ENCODE measurements at places on chromosomes 11 and 22.

DNA sequence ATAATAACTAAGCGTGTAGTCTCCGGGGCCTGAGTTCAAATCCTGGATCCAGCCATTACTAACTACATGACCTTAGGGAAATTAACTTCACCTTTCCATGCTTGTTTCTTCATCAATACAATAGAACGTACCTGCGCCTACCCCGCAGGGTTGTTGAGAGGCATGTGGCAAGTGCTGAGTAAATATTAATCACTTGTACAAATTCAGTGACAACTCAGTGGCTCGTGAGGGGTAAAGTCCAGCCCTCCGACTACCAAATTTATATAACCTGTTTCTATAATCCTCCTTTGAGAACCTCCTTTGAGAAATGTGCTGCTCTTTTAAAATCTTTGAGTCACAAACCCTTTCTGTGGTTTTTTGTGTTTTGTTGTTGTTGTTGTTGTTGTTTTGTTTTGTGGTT, 49.8 kb downstream of the FEZ1 start:
- no peak for DNase-seq

GRCh38 chr11:11408436-11409221, 55.6 kb upstream of the CSNK2A3 start:
- DNase-seq, result no peak

DNA sequence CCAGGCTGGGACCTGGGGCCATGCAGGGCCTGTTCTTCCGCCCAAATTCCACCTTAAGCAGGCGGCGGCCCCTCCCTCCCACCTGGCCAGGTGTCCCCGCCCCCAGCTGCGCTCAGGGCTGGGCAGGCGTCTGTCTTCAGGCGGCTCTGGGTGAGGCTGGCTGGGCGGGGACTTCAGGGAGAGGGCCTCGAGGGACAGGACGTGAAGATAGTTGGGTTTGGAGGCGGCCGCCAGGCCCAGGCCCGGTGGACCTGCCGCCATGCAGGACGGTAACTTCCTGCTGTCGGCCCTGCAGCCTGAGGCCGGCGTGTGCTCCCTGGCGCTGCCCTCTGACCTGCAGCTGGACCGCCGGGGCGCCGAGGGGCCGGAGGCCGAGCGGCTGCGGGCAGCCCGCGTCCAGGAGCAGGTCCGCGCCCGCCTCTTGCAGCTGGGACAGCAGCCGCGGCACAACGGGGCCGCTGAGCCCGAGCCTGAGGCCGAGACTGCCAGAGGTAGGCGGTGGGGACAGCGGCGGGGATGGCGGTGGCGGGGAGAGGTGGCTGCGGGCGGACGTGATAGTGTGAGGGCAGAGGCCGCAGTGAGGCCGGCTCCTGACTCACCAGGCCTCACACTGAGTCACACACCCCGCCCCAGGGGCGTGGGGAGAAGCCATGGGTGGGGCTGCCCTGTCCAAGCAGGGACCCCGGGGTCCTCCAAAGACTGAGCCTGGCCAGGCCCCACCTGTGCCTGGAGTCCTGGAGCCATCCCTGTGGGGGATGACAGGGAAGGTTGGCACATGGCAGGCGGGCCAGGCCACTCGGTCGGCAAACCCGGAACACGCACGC, at the start of gene PKP3:
Gene PKP3 (plus strand): TSS at position 176 of the 824 bp plus-strand sequence. CDS start 84 bp downstream, at position 260.
- no peak for DNase-seq

GRCh38 chr11:29317694-29318093, 699.1 kb downstream of the KCNA4 start:
- DNase-seq, result no peak

DNA sequence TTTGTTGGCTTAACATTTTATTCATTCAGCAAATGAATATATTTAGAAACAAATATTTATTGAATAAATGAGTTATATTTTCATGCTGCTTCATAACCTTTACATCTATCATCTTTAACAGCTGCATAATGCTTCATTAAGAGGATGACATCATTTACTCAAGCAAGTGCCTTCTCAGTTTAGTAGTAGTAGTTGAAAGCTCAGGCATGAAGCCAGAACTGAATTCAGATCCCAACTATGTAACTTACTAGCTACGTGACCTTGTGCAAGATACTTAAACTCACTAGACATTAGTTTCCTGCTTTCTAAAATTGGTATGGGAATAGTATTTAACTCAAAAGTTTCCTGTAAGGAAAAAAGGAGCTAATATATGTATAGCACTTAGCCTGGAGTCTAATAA, 90.3 kb downstream of the TMPRSS5 start:
- DNase-seq, result no peak

DNA sequence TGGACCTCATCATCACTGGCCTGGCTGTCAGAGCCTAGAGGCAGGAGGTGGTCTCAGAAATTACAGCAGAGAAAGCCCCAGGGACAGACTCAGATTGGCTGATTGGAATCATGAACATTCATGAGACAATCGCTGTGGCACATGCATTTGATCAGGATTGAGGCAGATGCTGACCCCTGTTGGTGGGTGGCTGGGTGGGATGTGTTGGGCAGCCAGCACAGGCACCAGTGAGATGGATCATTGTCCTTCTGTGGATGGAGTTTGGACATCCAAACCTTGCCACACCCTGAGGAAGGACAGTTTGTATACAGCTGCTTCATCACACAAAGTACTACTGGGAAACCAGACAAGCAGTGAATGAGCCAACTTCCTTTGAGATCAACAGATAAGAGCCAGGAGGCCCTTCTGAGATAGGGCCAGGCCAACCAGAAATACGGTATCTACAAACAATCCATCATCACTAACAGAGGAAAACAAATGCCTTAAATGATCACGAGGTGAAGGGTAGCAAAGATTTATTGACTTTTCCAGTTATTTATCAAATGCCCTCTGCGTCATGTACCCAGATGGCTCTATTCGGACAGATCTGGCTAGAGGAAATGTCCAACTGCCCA, 17.3 kb downstream of the COMMD9 start:
- no peak for DNase-seq

- DNase-seq, result no peak
Measured at GRCh38 chr11:6200975-6201374, 2.0 kb downstream of the OR52W1 start.

GRCh38 chr22:38163844-38164550, 17.6 kb downstream of the PLA2G6 start:
- no peak for DNase-seq

DNA sequence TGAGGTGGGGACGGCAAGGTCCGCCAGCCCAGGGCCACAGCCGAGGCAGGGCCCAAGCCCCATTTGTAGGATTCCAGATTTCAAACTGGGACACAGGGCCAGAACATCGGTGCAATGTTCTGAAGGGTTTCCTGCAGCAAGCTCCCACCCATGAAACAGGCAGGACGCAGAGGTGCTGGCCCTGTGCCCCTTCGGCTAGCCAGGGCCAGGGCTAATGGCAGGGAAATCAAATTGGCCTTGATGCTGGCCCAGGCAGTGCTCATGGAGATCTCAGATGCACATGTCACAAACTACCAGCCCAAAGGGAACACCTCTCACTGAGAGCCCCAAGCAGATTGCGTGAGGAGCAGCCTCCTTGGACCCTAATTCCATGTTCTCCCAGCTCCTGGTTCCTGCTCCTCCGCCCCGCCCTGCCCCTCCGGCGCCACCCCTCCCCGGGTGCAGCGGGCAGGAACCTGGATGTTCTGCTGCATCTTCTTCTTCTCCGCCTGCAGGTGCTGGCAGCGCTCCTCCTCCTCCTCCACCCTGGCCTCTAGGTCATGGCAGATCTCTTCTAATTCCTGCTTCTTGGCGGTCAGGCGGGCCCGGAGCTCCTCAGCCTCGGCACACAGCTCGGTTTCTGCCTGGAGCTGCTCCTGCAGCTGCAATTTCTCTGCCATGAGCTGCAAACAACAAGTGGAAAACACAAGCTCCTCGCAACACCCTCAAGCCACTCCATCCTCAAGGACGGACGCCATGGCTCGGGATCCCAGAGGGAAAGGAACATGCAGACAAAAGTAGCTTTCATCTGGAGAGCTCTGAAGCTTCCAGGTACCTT, 47.7 kb downstream of the APOL1 start:
- no peak for DNase-seq

- no peak for DNase-seq
Measured at GRCh38 chr11:1494650-1495049, 8.1 kb upstream of the MOB2 start.

GRCh38 chr22:46636221-46637002, 16.2 kb downstream of the GRAMD4 start:
- no peak for DNase-seq

- no peak for DNase-seq
Measured at GRCh38 chr11:61353131-61354067, 8.3 kb downstream of the CYB561A3 start.

DNA sequence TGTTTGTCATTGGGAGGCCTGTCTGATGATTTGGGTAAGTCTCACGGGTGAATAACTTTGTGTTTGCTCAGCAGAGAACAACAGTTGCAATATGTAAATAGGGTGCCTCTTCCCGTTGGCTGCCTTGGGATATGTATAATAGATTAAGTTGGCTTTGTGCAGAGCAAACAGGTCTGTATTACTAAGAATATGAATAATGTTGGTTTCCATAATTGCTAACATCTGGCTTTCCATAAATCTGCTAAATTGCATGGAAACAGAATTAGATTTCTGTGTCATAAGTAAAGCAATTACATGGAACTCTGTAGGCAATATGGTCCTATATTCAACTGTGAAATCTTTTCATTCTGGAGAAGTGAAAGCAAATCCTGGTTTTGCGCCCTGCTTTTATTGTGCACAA, 636.0 kb upstream of the ANO5 start:
- no peak for DNase-seq

GRCh38 chr11:74035264-74035663, 26.4 kb upstream of the UCP3 start:
- no peak for DNase-seq

- DNase-seq, result no peak
Measured at GRCh38 chr11:12727563-12728211, 53.5 kb downstream of the TEAD1 start.

GRCh38 chr22:17639247-17639741, 737 bp downstream of the BCL2L13 start:
- peak; percentile 13 for DNase-seq

DNA sequence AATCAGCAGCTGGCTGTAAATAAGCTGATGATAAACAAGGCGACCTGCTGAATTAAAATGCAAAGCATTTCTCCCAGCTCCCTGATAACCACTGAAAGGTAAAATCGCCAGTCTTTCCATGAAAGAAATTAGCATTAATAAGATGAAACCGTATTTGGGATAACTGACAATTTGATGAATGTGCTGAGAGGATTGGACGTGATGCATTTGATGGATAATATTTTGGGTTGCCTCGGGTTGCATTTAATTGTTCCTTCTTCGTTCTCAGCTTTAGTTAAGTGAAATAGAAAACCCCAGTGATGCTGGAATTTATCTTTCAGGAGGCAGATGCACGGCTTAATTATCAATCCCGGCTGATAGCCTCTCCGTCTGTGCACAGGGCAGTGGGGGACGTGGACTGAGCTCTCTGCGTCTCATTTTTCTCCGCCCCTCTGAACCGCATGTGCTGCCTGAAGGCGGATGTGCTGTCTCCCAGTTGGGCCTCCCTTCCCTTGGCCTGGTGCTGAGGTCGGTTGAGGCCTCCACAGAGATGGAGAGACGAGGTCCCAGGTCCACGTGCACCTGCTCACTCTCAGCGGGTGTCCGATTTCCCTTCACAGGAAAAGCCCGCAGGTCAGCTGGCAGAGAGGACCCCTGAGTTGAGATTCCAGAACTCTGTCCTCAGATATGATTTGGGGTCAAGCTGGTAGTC, 846.2 kb downstream of the BRD1 start:
- no peak for DNase-seq

DNA sequence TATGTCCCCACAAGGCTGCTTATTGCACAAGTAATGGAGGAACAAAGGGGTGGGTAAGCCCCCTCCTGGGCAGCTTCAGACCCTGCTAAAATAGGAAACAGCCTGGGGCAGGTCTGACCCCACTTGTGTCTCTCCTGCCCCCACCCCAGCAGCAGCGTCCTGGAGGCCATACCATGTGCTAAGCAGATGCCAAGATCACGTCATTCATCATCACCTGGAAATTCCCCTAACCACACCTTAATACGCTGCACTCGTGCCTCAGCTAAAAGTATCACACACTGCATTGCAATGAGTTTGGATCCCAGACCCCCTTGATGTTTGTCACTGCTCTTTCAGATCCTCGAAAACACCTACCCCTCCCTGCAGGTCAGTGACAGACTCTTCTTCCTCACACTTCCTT, 27.8 kb upstream of the GGTLC2 start:
- peak; percentile 16 for DNase-seq

- no peak for DNase-seq
Measured at GRCh38 chr22:44045145-44045544, 21.0 kb downstream of the PARVB start.

DNA sequence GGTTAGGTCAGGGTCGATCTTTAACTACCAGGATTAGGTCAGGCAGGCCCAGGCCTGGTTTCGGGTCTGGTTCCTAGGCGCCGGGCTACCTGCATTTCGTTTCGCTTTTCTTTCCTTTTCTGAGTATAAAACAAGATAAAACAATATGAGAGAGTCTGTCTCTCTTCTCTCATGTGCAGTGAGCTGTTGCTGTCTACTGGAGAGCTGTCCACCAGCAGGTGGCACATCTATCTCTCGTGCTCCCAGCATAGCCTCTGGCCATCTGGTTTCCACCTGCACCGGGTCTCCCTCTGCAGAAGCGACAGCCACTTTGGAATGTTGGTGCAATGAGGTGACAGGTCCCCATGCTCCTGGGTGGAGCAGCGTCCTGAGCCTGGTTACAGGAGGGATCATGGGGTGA, 27.6 kb downstream of the RIBC2 start:
- peak; percentile 21 for DNase-seq

- no peak for DNase-seq
Measured at GRCh38 chr11:75700940-75701339, 16.7 kb upstream of the MOGAT2 start.

- no peak for DNase-seq
Measured at GRCh38 chr11:44525473-44526252, 39.8 kb upstream of the CD82 start.

GRCh38 chr11:86181379-86181778, 63.2 kb upstream of the EED start:
- no peak for DNase-seq

DNA sequence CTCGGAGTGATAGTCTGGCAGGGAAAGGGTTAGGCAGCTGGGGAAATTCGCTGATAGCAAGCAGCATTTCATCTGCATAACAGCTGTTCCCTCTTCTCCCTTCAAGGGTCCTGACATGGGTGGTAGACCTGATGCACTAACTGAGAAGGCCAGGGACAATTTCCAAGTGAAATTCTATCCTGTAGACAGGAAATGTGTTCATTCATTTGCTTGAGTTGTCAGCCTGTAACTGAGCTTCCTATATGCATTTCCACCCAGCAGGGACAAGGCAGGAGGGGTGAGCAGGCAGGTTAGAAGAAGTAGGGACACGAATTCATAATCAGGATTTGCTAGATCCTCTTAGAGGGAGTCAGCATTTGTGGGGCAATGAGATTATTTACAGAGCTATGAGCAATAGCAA, 154.3 kb upstream of the NCAM1 start:
- DNase-seq, result no peak

All from stimulated activated naive CD8-positive, alpha-beta T cell treated with anti-CD3 and anti-CD28 coated beads, Interleukin-15, Interleukin-2, amounts not matched to agents 100 U/mL and 50 U/mL, for 24 hours (primary cell).